ENCODE measurements at places on chromosomes 1 and 21.
A peak's percentile ranks its signal among the peaks of the same experiment; 100 is the strongest.

DNA sequence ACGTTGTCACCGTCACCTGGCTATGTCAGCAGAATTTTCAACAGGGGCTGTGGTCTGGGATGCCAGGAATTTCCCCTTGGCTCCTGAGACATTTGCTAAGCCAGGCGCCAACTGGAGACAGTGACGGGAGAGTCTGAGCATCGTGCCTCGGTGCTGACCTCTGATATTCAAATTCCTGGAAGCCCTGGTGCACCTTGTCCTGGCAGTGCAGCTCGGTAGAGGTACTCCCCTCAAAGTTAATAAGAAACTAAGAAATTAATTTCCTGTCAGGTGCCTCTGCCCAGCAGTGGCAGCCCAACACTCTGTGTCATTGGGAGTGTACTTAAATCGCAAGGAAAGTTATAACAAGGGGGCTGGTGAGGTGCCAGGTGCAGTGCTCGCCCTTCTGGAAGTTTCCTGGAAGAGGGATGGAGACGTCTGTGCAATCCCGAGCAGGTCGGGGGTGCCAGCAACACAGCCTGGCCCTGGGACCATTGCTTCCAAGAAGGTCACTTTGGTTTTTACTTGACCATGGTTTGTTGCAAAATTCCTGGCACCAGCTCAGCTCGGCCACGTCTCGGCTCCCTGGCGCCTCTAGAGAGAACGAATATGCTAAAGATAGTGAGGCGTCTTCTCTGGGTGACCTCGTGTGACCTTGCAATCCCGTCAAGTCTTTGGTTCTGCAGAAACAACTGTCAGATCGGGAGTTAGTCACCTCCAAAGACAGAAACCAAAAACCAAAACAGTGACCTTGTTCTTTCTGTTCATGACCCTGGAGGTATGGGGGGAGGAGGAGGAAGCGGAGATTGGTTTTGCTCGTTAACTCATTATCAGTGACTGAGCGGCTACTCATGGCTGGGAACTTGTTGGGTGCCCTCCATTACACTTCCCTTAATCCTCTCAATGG, 149.5 kb upstream of the VAMP3 start:
- no peak for DNase-seq

DNA sequence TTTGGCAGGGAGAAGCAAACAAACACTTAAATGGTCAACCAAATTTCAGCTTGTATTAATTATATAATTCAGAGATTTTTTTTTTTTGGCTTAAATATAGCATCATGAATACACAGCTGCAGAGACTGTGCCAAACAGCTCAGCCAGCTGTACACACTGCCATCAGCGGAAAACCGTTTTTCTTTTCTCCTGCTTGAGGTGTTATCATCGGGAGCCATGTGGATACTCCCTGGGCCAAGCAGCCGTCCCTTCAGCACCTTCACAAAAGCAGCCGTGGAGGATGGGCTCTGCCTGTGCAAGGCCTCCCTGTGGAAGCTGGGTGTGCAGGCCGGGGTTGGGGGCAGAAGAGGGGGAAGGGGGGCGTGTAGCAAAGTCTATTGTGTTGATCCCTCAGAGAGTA, 85.0 kb downstream of the NUF2 start:
- DNase-seq = no peak

- no peak for DNase-seq
These were observed 72.6 kb downstream of the DOP1B start for GRCh38 chr21:36229181-36229580.

DNA sequence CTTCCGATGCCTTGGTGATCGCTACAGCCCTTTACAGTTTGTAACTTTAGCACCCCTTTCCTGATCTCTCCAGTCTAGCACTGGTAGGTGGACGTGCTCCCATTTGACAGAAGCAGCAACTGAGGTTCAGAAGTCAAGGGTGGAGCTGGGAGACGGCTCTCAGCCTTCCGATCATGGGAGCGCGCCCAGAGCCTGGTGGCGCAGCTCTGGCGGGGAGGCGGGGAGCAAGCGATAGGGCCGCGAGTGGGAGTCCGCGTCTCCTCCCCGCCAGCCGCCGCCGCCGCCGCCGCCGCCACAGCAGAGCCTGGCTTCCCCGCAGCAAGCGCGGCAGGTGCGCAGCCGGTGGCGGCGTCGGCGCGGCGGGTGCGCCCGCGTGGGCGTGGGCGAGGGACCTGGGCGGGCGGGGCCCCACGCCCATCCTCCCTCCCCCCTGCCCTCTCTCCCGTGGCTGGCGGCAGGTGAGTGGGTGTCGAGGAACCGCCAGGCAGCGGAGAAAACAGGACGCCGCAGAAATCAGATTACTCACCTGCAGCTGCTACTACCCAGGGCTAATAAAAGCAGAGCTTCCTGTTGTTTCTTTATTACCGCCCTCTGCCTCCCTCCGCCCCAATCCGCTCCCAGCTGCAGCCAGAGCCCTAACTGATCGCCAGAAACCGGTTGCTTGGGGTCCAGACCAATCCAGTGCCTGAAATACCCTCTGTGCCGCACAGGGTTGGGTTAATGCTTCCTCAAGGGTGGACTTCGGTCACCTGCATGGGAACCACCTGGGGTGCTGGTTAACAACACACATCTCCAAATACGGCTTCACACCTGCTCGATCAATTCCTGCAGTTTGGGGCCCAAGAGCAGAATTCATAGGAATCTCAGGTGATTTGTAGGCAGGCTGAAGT, 60.2 kb upstream of the ID3 start:
- no peak for DNase-seq

GRCh38 chr1:228347181-228347580, 59.5 kb downstream of the TRIM11 start:
- no peak for DNase-seq

DNA sequence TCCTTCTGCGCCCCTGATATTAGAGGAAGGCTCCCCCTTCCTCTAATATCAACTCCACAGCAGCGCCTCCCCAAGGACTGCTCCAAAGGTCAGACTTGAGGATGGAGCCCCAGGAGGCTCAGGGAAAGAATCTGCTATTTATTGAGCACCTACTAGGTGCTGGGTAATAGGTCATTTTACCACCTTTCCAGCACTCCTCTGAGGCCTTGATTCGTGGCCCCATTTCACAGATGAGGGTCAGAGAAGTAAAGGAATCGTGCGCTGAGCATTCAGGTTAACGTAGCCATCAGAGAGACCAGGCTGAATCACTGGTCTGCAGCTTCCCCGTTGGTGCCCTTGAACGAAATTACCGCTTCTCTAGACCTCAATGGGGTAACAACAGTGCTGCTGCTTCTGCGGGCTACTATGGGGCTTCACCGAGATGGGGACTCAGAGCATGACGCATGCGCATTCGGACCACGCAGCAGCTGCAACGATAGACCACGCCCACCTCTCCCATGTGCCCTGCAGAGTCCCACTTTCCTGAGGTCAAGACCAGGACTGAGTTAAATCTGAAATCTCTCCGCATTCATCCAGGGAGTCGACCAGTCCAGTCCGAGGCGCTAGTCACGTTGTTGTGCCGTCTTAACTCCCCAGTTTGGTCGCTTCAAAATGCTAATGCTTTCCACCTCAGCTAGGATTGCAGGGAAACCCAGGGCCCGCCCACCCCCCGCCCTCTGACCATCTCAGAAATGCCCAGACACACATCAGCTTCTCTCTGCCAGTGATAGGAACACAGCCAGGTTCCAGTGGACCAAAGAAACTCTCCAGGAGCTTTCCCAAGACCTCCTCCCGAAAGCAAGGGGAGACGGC, 12.9 kb downstream of the CAMK2N1 start:
- DNase-seq = peak; percentile 78

DNA sequence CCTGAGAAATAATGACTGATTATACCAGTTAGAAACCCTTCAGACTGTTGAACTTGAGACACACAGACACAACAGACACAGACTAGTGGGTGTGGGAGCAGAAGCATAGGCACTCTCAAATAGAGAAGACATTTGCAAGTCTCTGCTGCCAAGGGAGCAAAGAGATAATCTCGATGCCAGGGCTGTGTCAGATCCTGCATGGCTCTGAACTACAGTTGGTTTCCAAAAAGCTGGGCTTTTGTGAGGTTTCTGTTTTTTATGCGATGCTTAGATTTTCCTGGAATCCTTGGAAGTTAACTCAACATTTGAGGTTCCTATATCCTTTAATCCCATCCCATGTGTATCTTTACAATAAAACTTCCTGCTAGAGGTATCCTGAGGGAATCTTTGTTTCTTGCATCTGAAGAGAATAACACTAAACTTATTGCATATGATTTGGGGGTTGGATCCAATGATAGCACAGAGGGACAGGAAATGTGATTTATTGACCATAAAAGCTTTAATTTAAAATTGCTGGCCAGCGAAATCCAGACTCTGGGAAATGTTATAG, 236.4 kb downstream of the SPATA17 start:
- DNase-seq = no peak

DNA sequence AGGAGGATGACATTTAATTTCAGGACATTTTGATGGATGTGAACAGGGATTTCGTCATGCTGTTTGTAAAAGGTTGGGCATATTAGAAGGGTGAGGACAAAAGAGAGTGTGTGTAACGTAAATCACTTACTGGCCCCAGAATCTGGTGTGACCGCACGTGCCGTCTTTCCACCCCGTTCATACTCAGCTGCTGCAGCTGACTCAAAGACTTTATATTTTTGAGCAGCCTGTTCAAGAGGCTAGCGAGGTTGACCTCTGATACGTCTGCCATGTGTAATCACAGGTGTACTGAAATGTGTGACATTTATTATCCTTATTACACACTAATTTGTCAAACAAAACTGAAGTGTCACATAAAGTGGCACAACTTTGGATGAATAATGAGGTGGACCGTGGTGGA, 66.5 kb upstream of the ERRFI1 start:
- DNase-seq = no peak

DNA sequence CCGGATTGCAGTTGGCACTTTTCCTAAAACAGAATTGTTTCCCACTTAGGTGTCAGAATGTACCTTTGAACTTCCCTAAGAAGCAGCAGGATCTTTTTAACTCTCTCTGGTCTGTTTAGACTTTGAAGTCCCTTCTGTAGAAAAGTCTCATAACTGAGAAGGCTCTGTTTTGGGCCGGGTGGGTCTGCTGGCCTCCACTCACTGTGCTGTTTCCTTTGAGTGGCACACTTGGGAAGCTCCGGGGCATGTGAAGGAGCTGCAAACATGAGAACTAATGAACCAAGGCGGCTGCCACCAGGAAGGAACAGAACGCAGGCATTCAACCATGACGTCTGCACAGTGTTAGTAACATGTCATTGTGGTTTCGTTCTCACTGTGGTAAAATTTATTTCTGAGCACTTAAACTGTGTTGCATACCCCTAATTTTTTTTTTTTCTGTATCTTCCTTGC, 19.5 kb upstream of the NCMAP start:
- no peak for DNase-seq

DNA sequence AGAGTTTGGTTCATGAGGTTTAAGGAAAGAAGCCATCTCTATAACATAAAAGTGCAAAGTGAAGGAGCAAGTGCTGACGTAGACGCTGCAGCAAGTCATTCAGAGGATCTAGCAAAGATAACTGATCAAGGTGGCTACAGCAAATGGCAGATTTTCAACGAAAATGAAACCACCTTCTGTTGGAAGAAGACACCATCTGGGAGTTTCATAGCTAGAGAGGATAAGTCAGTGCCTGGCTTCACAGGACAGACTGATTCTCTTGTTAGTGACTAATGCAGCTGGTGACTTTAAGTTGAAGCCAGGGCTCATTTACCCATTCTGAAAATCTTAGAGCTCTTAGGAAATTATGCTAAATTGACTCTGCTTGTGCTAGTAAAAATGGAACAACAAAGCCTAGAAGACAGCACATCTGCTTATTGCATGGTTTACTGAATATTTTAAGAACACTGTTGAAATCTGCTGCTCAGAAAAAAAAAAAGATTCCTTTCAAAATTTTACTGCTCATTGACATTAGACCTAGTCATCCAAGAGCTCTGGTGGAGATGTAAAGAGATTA, 10.5 kb downstream of the MAEL start:
- DNase-seq = no peak

- peak; percentile 48 for DNase-seq
These were observed 78.1 kb upstream of the DNAH14 start for GRCh38 chr1:224851210-224851847.

DNA sequence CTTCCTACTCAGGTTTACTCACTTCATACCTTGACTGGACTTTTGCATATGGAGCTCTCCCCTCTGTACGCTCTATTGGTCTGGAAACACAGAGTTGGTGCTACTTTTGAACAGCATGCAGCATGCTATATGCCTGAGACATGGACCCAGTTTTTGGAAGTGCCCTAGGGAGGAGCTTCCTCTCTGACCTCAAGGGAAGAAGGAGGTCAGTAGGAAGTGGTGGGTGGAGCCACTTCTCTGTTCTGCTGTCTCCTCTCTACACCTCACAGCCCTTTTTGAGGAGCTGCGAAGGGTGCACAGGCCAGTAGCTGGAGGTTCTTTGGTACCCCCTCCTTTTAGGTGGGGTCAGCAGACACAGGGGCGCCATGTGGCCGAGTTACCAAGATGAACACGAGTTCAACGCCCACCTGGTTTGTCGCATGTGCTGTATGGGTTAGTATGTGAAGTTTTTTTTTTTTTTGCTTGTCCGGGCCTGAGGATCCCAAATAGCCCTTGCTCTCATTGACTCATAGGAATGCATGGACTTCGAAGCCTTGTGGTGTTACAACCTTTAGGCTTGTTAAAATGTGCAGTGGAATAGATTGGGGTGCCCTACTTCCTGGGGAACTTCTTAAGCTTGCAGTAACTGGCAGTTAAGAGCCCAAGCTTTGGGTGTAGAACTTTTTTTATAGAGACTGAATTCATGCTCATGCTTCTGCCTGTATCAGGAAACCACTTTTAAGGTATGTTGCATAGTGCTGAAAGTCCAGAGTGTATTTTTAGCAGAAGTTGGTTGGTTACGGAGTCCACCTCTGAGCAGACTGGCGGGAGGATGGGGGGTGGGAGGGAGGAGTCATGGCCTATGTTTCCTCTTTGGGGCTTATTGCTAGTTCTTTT, 10.7 kb downstream of the MACF1 start:
- no peak for DNase-seq

- DNase-seq = no peak
These were observed 41.4 kb upstream of the GJB5 start for GRCh38 chr1:34713443-34713842.

- DNase-seq = no peak
These were observed 3.1 kb downstream of the TFAP2E start for GRCh38 chr1:35576061-35576765.

GRCh38 chr1:25505656-25506385, 37.6 kb upstream of the LDLRAP1 start:
- no peak for DNase-seq

- DNase-seq = no peak
These were observed 694 bp upstream of the MRPL9 start for GRCh38 chr1:151763990-151764389.
